ENCODE measurements at places on chromosomes 1 and 21. TPM values are rescaled to one million over a fixed set of nuclear protein-coding genes. Genes with fewer than 3 reads are reported as not detected.

DNA sequence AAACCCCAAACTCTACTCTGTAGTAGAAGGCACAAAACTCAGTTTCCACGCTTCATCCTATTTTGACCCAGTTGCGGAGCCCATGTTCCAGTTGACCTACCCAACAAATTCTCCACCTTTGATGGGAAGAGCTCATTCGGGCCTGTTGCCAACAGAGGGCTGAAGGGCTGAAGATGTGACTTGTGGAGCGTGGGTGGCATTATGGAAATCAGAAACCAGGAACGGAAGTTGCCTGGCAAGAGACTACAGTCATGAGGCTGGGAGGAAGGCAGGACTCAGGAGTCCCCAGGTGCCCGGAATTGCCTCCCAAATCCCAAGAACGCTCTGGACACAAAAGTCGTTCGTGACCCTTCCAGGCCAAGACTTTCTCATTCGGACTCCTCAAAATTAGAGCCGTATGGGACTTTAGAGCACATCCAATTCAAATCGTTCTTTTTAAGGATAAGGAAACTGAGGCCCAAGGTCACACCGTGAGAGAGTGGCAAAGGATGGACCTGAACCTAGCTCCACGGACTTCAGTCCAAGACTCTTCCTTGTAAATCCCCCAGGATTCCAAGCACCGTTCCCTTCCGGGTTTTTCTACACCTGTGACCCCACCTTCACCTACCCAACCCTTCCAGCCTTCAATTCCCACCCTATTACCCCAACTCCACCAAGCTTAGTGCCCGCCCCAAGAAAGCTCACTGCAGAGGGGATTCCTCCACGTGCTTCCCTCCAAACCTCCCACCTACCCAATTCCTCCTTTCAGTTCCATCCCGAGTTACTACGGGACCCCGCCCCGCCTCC lies 739 bp downstream of the SMG5 start:
- DNase-seq = no peak

GRCh38 chr1:197393105-197393504 lies 125.1 kb downstream of the CRB1 start:
- DNase-seq = no peak

DNA sequence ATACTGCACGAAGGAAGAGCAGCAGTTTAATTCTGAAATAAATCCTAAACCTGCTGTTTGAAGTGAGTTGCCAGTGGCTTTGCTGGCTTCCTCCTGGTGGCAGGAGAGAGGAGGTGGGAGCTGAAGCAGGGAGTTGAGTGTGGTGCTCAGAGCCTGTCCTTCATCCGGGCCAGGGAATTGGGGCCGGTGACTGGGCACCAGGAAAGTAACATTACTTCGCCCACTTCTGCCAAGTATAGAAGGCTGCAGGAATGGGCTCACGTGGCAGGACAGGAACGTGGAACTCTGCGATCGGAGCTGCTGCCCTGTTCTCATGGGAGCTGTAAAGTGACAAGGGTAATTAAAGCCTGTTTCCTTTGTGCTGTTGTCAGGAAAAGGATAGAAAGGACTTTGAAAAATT lies 8.7 kb downstream of the TOR3A start:
- no peak for DNase-seq

Gene RAP1GAP
- 26.4 TPM for total RNA-seq

GRCh38 chr1:224884361-224884801 lies 45.1 kb upstream of the DNAH14 start:
- DNase-seq = no peak

Gene CYP4Z1
- total RNA-seq = 0.47 TPM

DNA sequence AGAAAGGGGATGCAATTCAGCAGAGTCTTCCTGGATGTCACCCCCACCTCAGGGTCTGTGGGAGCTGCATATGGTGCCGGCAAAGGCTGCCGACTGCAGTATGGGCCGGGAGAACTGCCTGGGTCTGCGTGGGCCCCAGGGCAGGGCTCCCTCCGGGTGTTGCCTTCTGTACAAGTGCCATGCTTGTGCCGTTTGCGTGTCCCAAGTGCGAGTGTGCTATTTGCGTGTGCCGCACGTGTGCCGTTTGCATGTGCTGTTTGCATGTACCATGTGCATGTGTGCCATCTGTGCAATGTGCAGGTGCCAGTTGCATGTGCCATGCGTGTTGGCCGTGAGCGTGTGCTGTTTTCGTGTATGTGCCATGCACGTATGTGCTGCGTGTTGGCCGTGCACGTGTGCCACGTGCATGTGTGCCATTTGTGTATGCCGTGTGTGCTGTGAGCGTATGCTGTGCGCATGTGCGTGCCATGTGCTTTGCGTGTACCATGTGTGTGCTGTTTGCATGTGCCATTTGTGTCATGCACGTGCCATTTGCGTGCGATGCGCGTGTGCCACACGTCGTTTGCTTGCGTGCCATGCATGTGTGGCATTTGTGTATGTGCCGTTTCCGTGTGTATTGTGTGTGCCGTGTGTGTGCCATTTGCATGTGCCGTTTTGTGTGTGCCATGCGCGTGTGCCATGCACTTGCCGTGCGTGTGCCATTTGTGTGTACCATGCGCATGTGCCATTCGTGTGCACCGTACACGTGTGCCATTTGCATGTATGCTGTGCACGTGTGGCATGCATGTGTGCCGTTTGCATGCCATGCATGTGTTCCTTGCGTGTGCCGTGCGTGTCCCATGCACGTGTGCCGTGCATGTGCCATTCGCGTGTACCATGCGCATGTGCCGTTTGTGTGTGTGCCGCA lies 1.5 kb upstream of the TAS1R3 start:
- no peak for DNase-seq

Gene L1TD1
- total RNA-seq = not detected

DNA sequence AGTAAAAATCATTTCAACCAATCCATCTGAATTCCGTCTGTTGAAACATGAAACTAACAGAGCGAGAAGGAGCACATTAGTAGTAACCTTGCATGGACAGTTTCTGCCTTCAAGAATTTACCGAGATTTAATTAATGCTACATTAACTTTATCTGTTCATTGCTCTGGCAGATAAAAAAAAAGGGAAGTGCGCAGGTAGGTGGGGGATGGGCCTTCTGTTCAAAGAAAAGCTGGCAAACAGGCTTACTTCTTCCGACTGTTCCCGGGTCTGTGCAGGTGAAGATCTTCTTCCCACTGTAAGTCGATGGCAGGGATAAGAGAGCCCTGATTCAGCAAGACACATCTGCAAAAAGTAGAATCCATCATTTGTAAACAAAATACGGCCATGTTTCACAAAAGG lies 172.6 kb upstream of the DMRTA2 start:
- no peak for DNase-seq

Gene UHMK1
- total RNA-seq = 48.4 TPM

Gene HUNK
- total RNA-seq = 9.4 TPM

- no peak for DNase-seq
Observed at GRCh38 chr21:26077521-26077920, 93.0 kb downstream of the APP start.

GRCh38 chr1:220876511-220877376 lies 2.5 kb upstream of the HLX start:
- no peak for DNase-seq

- DNase-seq = no peak
Observed at GRCh38 chr1:182644886-182645285, 39.5 kb downstream of the RGS8 start.

Gene ERICH3
- 16.7 TPM for total RNA-seq

Gene DHDDS
- total RNA-seq = 27.3 TPM

- no peak for DNase-seq
Observed at GRCh38 chr1:112533029-112533428, 24.3 kb downstream of the WNT2B start.

DNA sequence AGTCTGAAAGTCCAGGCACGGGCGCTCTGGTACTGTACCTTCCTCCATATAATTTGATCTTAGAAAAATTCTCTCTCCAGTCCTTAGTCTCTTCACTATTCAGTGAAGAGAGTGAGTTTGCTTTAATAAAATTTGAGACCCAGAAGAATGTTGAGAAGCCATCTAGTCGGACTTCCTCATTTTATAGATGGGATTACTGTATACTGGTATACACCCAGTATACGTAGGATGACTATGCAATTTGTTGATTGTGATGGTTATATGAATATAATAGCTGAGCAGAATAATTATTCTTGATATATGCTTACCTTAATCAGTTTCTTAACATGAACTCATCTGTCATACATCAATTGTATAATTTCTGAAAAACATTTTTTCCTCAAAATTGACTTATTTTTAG lies 328.0 kb upstream of the B3GALT2 start:
- DNase-seq = no peak

- no peak for DNase-seq
Observed at GRCh38 chr1:90838720-90839119, 121.6 kb upstream of the BARHL2 start.

- no peak for DNase-seq
Observed at GRCh38 chr1:226716577-226716976, 22.5 kb downstream of the ITPKB start.

DNA sequence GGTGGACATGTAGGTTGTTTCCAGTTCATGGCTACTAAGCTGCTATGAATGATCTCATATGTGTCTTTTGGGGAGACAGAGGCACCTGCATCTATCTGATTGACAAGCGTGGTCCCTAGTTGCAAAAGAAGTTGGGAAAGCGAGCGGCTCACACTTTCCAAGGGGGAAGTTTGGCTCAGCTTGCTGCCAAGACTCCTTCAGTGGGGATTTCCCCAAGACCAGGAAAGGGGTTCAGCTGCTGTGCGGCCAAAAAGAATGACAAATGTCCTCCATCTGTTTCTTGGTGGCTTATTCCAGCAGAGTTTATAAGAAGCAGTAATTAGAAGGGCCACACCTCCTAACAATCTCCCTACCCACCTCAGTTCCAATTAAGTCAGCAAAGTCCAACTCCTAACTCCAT lies 128.5 kb upstream of the GALNT2 start:
- no peak for DNase-seq

DNA sequence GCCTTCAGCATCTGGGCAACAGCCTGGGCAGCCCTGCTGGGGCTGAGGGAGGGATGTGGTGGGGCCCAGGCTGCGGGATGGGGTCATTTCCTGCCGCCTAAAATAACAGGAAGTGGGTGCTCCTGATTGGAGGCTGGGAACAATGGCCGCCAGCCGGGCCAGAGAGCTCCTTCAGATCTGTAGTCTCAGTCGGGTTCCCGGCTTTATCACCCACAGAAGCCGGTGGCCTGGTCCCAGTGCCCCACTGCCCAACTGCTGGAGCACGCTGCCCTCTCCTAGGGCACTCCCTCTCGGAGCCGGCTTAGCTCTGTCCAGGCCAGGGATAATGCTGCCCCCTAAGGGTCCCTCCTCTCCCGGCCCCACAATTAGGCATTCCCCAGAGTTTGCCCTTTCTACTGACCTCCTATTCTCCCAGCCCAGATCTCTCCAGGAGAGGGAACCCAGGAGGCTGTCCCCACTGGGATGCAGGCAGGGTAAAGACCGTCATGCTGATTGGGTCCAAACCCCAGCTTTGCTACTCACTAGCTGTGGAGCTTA lies 5.1 kb downstream of the MAP7D1 start:
- DNase-seq = no peak

GRCh38 chr1:13799502-13800283 lies 99.7 kb downstream of the PRDM2 start:
- no peak for DNase-seq

Gene LRRN2
- 12.8 TPM for total RNA-seq

DNA sequence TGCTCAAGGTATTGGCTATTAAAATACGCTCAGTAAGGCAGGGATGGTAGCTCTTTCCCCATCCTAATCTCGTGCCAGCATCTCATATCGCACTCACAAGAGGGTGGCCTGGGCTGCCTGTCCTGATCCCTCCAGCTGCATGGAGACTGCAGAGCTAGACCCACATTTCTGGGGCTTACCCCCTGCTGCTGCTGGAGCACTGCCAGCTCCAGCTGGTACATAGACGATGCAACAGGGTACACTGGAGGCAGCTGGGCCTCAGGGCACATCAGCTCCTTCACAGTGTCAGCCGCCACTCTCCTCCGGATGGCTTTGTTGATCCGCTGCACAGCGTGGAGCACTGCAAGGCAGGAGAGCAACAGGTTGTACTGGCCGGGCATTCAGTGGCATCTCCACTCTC lies 16.0 kb downstream of the IQGAP3 start:
- no peak for DNase-seq

GRCh38 chr1:156283521-156283920 lies 604 bp upstream of the TMEM79 start:
- DNase-seq = no peak

Gene INAVA
- total RNA-seq = 1.4 TPM

GRCh38 chr1:147773215-147773715 lies 12.9 kb upstream of the GJA5 start:
- DNase-seq = no peak

GRCh38 chr1:234667600-234668576 lies 57.9 kb upstream of the IRF2BP2 start:
- no peak for DNase-seq
